Renal pelvis (tissue), 12 donors: ENCODE measurements at places on chromosomes 6 and 20.

- no peak for DNase-seq
These were observed 101.5 kb upstream of the SLC24A3 start for GRCh38 chr20:19110881-19111460.

- DNase-seq, result no peak
These were observed 106.2 kb downstream of the DTD1 start for GRCh38 chr20:18694071-18694470.

- DNase-seq, result peak; percentile 88
These were observed 9.4 kb downstream of the DEFB132 start for GRCh38 chr20:266596-267562.

DNA sequence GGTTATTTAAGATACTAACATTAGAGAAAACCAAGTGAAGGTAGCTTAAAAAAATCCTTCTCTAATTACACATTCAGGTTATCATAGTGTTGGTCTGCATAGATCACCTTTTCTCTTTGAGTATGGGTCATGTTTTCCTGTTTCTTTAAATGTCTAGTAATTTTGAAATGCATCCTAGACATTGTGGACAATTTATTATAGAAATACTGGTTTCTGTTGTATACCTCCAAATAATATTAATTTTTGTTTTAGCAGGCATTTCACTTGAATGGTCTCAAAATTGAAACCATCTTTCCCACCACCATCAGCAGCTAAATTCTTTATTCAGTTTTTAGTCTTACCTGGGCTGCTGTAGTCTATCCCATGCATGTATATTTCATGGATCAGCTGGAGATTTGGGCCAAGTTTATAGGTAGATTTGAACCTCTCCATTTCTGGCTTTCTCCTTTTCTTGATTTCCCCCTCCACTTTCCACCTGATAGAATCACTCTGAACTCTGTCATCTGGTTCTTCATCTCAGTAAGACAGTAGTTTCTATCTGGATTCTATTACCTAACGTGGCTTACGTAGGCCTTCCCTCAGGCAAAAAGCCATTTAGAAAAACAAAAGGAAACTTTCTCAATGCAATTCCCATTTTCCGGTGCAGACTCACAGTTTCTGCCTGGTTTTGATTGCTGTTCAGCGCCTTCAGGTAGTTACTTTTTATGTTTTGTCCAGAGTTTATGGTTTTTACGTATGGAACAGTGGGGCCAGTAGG lies 52.3 kb downstream of the ZFAND3 start:
- DNase-seq, result no peak

- DNase-seq, result no peak
These were observed 76.8 kb downstream of the REV3L start for GRCh38 chr6:111406200-111406721.

GRCh38 chr20:57650756-57651483 lies 30.7 kb upstream of the ZBP1 start:
- no peak for DNase-seq

DNA sequence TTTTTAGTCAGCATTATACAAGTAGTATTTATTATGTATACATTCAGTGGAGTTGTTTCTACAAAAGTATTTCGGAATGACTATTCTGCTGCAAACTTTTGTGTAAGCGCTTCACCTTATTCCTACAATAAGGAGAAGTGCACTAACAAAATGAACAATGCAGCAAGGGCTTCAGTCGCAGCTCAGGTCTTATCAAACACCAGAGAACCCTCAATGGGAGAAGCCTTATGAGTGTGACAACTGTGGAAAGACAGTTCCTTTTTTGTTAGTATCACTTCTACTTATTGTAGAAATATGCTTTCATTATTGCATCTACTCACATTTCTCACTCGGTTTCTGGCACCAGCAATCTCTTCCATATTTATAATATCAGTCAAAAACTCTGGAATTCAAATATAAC lies 18.8 kb downstream of the ZKSCAN3 start:
- no peak for DNase-seq
